ENCODE measurements at places on chromosomes 3 and 15.

DNA sequence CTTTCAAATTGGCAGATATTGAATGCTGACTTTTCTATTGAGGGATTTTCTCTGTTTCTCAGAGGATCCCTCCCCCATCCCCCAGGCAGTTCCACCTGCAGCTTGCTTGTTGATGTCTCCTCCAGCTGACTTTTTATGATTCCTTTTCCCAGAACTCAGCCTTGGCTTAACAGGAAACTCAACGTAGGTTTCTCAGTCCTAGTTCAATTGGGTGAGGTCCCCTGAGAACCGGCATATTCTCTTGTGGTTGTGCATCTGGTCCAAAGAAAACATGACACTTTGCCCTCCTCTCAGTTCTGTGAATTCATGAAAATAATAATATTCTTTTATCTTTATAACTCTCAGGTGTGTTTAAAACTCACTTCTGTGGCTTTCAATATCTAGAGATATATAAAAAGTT lies 1222.1 kb downstream of the OTOL1 start:
- no peak for DNase-seq

DNA sequence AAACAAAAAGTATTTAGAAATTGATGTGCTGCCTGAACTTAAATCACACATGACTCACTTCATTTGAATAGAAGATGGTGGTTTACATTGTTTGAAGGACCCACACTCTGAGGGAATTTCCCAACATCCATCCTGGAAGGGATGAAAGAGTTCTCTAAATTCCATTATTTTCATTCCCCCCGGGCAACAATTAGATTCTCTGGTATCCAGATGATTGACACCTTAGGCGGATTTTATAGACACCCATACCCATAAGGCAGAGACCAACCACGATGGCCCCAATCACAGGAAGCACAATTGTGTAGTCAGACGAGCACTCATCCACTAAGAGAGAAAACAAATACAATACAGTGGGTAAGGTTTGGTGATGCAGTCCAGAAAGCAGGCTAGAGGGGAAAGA lies 24.6 kb upstream of the MCCC1 start:
- no peak for DNase-seq

DNA sequence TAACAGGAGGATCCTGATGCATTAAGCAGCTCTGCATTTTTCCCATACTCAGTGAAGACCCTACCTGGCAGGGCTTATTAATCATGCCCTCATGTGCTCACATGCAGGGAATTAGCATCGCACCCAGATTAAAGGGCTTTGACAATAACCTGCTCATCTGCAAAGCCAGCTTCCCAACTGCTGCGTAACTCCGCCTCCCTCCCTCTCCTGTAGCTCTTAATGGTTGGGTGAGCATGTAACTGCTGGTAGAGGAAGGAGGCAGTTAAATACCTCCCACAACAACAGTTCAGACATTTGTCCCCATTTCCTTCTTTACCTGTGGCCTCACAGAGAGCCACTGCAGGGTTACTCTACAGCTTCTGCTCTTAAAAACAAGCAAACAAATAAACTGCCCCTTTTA lies 203.6 kb upstream of the WNT5A start:
- no peak for DNase-seq

DNA sequence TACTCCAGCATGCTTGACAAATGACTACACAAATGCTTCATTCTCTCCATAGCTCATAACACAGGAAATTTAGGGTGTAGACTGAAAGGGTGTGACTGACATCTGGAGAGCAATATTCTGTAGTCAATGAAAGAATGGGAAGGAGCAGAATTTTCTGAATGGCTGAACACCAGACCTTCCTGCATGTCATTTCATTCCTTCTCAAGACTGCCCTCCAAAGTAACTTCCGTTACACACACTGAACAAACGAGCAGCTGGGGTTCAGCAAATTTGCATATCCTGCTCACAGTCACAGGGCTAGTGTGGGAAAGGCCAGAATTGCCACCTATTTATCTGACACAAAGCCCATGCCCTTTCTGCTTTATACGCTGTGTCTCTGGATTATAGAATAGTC lies 325.0 kb upstream of the CFAP20DC start:
- DNase-seq = no peak

GRCh38 chr15:25171111-25171811 lies 216.5 kb downstream of the SNRPN start:
- no peak for DNase-seq

DNA sequence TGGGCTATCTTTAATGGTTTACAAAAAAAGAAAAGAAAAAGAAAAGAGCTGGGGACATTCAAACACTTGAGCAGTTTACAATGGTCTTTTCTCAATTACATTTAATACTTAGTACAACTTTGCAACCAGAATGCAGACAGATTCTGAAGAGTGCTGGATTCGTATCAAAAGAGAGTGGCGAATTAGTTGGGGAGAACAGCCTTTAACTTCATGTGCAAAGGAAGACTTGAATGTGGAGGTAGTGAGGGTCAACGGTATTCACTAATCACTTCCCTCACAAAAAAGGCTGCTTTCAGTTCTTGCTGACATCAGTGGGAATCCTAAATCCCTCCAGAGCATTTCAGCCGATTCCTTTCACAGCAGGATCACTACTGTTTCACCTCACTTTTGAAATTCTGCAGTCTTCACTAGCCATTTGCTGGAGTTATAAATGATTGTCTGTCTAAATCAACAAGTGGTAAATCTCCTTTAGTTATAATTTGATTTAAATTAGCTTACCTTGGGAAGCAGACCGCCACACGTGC lies 323.0 kb upstream of the SEMA6D start:
- DNase-seq = no peak

GRCh38 chr3:78670094-78670493 lies 1097.7 kb downstream of the ROBO1 start:
- no peak for DNase-seq

- no peak for DNase-seq
These were observed 233.4 kb downstream of the MEX3B start for GRCh38 chr15:81812456-81812855.

DNA sequence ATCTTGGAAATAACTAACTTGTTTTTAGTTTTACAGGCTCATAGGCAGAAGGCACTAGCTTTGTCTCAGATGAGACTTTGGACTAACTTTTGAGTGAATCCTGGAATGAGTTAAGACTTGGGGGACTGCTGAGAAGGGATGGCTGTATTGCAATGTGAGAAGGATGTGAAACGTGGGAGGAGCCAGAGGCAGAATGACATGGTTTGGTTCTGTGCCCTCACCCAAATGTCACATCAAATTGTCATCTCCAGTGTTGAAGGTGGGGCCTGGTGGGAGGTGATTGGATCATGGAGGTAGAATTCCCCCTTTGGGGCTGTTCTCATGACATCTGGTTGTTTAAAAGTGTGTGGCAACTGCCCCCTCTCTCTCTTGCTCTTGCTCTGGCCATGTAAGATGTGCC lies 28.8 kb upstream of the CCDC50 start:
- no peak for DNase-seq

GRCh38 chr3:22269831-22270230 lies 518.8 kb upstream of the ZNF385D start:
- DNase-seq = no peak
